ENCODE measurements at places on chromosomes 4 and X.

GRCh38 chr4:40000711-40001110, 23.0 kb upstream of the PDS5A start:
- DNase-seq = no peak

GRCh38 chr4:102535398-102536082, 34.4 kb downstream of the NFKB1 start:
- no peak for DNase-seq

DNA sequence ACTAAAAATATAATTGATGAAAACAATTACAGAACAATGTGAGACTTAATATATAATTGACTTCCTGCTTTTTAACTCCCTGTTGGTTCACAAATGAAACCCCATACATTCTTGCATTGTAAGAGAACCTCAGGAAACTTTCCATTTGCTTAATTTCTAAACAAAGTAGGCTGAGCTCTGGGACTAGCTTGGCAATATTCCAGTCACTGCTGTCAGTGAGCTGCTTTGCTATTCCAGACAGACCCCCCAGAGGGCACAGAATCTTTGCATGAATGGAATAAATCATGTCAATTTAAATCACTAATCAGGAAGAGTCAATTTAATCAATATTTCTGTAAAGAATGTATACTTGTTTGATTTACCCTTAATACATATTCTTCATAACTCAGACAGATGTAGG, 110.6 kb downstream of the NEXMIF start:
- DNase-seq = no peak

DNA sequence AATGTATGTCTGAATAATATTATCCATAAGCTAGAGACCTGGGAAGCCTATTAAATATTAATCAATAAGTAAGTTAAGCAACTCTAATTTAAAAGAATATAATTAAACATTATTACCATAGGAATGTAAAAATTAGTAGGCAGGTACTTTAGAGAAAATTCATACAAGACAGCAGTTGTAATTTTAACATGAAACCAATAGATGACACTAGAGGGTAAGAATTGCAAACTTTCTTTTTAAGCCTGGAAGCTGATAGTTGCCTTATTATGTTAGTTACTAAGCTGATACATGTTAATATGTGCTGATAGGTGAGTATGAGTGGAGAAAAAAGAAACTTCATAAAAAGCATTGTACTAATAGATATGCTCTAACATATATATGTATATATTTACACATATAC, 1157.4 kb downstream of the FAM133A start:
- no peak for DNase-seq

DNA sequence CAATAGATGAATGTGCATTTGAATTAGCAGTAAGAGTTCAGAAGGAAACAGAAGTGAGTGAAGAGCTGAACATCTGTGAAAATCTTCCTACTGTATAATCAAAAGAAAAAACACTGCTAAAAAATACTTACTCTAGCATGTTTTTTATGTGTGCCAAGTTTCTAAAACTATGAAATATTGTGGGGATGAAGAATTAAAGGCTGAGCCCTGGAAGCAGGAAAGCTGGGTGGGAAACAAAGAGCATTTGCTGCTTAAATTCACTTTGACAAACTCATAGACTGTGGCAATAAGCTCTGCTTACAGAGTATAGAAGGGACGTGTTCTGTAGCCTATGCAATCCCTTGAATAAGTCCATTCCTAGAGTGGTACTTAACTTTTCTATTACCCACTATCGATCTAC, 261.7 kb downstream of the ANKRD50 start:
- DNase-seq = no peak

DNA sequence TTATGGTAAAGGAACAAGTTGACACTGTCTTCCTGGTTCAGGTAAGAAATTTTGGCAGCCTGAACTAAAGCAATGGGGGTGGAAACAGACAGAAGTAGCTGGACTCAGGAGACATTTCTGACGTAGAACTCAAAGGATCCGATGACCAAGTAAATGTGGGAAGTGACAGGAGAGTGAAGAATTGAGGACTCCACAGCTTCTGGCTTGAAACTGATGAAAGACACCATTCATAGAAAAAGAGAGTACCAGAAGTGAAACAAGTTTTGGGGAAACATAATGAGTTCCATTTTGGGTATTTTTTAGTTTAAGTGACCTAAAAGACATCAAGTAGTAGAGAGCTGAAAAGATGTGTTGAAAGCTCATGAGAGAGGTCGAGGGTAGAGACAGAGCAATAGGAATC, 5.7 kb downstream of the FAM120C start:
- DNase-seq = no peak

GRCh38 chr4:175440786-175441185, 371.3 kb downstream of the GPM6A start:
- DNase-seq = no peak

DNA sequence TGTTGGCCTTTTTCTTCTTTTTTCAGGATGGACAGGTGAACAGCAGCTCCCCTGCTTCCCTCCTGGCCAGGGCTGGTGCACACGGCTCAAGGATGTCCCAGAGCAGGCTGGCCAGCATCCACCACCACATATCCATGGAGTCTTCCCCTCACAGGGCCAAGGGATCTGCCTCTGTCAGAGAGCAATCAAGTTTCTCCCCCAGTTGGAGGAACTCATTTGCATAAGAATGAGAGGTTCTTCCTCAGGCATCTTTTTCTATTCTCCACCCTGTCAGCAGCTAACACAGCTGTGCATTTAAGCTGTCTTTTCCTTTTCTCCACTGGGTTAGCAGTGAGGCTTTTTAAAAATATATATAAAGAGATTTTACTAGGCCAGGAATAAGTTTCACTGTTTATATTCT, 143.8 kb downstream of the ANAPC10 start:
- no peak for DNase-seq

DNA sequence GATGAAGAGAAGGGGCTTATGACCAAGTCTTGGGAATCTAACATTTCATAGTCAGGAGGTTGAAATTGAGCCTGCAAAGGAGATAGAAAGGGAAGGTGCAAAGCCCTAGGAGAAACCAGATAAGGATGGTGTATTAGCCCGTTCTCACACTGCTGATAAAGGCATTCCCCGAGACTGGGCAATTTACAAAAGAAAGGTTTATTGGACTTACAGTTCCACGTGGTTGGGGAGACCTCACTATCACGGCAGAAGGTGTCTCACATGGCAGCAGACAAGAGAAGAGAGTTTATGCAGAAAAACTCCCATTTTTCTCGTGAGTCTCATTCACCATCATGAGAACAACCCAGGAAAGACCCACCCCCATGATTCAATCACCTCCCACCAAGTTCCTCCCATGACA, 129.5 kb upstream of the LNX1 start:
- DNase-seq = no peak

DNA sequence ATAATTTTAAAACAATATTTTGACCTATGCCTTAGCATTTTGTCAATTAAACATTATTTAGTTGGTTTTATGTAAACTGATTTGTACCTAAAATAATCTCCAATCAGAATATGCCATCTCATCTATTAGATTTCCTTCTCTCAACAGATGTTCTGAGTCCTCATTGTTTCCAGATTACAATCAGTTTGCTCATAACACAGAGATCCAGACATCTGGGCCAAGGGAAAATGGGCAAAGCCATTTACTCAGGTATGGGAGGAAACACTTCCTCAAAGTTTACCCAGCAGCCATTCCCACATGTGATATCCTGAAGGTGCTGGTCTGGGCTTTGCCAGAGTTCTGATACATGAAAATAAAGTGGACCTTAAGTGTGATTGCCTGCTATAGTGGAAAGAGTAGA, 217.9 kb upstream of the GPC4 start:
- DNase-seq = no peak

- no peak for DNase-seq
Observed at GRCh38 chrX:120486786-120487185, 17.7 kb upstream of the LAMP2 start.

DNA sequence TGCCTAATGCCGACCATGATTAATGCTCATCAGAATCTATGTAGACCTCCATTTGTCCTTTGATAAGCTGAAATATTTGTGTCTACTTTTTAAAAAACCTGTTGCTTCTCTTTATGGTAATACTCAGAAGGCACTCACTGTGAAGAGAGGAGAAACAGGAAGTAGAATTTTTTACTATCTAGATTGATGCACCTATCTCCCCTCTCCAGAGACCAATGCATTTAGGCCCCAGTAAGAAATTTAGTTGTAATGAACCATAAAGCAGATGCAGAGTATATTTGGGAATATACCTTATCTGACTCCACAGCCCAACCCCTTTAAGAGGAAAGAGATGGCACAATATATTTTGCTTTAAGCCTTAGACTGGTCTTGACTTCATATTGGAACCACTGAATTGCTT, 11.1 kb downstream of the TBL1X start:
- no peak for DNase-seq

DNA sequence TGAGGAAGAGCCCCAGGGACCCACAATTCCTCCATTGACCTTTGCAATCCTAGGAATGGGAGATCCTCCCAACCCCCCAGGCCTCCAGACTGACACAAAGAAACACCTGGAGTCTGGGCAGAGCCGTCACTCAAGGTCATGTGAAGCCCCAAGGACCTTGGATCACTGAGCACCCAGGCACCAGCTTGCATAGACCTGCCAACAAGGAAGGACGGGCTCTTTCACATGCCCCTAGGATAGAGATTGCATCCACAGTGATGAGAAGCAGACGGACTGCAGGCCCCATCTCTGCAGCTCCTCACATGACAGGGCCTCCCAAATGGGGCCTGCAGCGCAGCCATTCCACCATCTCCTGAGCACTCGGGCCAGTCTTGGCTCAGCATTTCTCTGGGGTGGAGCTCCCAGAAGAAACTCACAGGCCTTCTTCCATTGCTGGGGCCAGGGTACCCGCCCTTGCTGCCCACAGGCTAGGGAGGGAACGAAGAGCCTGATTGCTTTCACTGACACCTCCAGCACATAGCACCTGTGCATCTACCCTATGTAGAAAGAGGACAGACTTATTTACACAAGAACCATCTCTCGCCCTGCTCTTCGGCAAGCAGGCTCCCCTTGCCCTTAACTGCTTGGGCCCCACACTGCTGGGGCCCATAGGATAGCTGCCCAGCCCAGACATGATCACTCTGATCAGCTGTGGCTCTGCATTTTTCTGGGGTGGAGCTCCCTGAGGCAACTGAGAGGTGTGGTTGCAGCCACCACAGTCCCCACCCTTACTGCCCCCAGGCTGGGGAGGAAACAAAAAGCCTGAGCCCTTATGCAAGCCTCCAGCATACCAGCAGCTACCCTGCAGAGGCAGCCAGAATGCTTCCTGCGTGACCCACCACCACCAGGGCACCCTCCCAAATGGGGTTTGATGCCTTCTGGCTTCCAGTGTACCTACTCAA, 185.7 kb upstream of the ZCCHC13 start:
- DNase-seq = no peak

- DNase-seq = no peak
Observed at GRCh38 chrX:74551934-74552333, 62.5 kb downstream of the RLIM start.

DNA sequence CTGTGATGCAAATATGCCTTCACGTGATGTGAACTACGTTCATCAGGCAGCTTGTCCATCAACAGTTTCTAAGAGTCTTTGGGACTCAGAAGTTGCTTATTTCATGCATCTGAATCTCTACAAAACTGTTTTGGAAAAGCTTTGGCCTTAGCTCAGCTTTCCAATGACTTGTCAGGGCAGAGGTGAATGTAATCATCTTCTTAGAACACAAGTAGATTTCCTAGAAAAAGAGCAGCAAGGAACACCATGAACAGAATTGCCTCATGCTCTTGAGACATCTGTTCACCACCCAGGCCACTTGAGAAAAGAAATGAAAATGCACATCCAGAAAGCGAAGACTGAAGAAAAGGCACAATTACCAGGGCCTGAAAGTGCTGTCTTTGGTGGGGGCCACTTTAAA, 105.8 kb upstream of the PDHA1 start:
- DNase-seq = no peak

DNA sequence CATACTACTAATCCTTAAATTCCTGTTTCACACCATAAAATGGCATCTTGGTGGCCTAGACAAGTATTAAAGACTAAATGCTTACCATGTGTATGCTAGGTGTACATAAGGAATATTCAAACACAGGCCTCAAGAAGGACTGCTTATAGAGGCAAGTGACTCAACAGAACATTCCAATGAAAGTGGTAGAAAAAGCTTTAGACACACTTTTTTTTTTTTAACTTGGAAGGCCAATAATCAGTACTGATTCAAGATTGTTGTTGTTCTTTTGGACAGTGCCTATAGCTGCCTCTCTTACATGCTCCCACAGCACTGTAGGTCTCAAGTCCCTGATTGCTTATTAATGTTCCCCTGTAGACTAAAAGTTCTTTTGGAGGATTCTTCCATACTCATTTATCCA, 77.6 kb downstream of the FBXL5 start:
- no peak for DNase-seq

GRCh38 chrX:91389026-91389425, 45.6 kb upstream of the PABPC5 start:
- DNase-seq = no peak

GRCh38 chrX:94288972-94289371, 615.0 kb downstream of the FAM133A start:
- no peak for DNase-seq

DNA sequence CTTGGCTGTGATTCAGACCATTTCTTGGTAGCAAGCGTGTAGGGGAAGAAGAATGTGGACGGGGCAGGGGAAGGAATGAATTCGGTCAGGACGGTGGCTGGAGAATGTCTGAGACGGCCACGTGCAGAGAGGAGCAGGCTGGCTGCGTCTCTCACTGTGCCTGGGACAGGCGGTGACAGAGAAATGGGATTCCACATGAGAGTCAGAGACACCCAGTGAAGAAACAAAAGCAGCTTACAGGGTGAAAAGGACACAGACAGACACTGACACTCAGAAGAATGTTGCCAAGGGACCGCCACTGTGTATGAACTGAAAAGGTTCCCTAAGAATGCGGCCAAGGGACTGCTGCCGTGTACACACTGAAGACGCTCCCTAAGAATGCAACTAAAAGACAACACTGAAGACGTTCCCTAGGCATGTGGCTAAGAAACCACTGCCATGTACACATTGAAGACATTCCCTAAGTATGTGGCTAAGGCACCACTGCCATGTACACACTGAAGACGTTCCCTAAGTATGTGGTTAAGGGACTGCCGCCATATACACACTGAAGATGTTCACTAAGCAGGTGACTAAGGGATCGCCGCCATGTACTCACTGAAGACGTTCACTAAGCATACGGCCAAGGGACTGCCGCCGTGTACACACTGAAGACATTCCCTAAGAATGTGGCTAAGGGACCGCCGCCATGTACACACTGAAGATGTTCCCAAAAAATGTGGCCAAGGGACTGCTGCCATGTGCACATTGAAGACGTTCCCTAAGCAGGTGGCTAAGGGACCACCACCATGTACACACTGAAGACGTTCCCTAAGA, 49.1 kb downstream of the DHRSX start:
- DNase-seq = no peak

DNA sequence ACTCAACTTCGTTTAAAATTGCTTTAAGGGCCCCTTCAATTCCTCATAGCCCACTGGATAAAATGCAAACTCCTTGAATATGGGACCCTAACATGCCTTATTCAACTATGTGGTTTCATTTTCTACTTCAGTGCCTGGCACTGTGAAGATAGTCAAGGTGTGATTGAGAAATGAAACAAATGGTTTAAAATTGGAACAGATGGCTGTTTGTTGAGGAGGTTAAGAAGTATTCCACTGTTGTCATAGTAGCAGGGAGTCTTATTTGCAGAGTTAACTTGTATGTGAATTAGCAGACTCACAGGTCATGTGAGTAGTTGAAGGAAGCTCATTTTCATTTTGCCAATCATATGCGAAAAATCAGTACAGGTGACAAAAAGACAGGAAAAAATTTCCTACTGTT, 593.3 kb downstream of the KCTD8 start:
- no peak for DNase-seq
